ENCODE measurements at places on chromosomes 13 and 19. TPM values are rescaled to one million over a fixed set of nuclear protein-coding genes. Genes with fewer than 3 reads are reported as not detected.

DNA sequence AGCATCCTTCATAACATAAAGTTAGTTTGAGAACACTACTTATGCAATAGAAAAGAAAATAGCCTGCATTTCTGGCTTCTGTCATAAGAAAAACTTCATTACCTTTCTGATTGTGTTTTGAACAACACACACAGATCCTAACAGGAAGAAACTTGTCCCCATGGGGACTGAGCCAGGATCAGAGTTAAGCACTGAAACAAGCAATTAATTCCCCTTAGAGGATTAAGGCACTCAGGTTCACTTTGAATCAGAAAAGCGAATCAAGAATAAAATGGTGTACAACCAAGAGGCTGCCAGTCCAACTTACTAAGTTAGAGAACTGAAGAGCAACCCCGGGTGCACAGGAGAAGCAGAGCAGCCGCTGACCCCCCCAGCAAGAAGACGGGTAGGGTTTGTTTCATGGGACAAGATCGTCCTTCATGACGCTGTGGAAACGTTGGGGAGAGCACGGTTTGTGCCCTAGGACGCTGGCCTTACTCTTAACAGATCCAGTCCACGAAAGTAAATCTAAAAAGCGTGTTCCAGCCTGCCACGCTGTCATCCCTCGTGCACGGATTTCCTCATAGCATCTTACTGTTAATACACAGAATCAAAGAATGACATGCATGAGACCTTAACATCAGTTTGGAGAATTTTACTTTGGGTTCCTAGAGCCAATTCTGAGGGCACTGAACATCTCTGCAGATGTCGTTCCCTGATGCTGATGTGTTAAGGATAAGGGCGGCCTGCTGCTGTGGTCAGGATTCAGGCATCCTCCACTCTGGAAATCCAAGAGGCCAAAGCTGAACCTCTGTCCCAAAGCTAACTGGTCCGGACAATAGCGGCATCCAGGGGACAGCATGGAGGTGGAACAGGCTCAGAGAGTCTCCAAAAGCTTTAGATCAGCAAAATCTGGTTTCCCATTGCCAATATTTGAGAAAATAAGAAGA is 46.4 kb downstream of the GGACT start:
- DNase-seq, result no peak

DNA sequence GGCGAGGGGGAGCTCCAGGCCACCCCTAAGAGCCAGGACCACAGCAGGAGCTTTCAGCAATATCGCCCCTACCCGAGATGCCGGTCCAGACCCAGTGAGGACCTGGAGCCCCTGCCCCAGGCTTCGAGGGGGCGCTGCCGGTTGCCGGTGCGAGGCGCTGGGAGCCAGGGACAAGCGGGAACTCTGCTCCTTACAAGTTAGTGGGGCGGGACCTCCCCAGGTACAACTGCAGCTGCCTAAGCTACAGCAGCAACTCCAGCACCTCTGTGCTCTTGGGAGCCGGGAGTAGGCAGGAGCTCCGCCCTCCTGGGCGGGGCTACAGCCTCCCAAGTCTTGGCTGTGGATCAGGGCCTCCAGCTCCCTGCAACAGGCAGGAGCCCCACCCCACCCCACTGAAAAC is 15.2 kb upstream of the TSC22D1 start:
- DNase-seq, result no peak

GRCh38 chr13:33838647-33839046 is 20.7 kb downstream of the RFC3 start:
- no peak for DNase-seq

Gene KEAP1
- 56.0 TPM for total RNA-seq
